MV-4-11 (cell line): ENCODE measurements at places on chromosomes 3 and 15.
A peak's percentile ranks its signal among the peaks of the same experiment; 100 is the strongest.

- no peak for DNase-seq
Observed at GRCh38 chr3:10983219-10983916, 9.2 kb upstream of the SLC6A1 start.

DNA sequence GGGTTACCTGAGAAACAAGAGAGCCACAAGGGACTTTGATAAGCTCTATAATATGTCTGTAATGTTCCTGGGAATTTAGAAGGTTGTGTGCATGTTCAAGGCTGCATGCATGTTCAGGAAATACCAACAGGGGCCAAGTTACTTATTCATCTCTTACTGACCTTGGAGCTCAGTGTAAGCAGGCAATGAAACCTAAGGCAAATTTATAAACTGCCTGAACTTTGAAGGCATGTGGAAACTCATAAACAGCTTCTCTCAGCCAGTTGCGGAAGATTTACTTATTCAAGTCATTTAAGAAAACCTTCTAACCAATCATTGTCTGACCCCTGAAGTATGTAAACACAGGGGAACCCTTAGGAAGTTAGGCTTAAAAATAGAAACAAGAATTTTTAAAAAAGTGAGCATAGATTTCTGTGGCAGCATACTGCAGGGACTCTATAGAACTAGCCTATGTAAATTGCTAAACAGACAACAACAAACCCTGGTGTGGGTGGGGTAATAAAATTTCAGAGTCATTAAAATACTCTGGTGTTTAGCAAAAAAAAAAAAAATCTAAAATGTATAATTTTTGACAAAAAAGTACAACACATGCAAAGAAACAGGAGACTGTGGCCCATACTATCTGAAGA is 57.2 kb downstream of the SLC15A2 start:
- DNase-seq: no peak

- no peak for DNase-seq
Observed at GRCh38 chr3:177396733-177397132, 199.5 kb upstream of the TBL1XR1 start.

DNA sequence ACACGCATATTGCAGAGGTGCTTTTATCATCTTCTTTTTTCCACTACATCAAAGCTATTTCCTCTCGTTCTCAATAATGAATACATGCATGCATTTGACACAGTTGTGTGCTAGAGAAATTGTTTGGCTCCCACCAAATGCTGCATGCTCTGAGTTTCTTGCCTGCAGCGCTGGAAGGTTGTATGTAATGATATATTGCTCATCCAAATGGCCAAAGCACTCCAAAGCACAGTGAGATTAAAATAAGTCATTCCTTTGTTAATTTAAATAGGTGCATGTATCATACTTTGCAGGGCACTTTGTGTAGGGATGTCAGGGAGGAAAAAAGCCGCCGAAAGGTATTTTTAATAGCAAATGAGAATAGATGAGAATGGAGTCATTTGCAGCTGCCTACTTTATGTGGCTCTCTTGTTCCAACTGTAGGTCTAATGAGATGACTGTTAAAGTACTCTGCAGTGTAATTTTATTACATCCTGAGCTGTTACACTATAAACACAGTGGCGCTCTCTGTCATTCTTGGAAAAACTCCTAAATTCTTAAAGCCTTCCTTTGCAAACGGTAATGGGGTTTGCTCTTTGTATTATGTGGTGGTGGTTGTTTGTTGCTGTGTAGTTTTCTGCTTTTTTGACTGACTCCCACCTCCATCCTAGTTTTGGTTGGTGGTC is 56.9 kb upstream of the SKOR1 start:
- DNase-seq: no peak

DNA sequence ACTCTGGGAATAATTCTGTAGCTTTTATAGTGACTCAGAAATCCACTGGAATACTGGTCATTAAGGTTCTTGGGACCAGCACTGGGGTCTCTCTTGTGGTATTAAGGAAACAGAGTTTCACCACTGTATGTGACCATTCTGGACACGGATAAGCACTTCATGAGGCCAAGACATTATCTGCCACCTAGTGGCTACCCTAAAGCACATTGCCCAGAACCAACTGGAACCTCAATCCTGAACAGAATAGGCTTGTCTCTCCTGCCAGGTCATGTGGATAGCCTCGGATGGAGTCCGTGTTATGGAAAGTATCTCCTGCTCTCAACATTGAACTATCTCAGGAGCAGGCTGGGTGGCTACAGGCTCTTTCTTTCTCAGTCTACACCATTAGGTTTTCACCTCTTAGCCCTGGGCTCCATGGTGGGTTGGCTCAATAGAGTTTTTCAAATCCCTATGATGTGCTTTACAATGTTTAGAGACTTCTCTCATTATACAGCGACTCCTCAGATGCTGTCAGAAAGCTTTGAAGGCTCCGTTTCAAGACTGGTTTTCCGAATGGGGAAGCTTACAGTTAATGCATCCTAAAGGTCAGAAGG is 167.6 kb upstream of the ST8SIA2 start:
- no peak for DNase-seq

DNA sequence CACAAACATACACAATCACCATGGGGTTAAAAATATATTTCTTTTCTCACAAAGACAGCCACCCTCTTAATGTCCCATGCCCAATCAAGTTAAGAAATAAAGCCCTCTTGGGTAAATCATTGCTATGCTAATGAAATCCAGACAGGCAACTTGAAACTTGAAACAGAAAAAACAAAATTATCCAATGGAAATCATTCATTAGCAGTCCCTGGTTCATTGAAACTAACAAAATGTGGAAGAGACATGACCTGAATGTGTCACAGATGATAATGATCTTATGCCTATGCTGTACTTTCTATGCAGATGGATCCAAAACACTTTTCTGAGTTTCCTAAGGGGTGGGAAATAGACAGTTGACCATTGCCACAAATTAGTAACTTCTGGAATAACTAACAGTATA is 983.7 kb downstream of the MCTP2 start:
- no peak for DNase-seq

DNA sequence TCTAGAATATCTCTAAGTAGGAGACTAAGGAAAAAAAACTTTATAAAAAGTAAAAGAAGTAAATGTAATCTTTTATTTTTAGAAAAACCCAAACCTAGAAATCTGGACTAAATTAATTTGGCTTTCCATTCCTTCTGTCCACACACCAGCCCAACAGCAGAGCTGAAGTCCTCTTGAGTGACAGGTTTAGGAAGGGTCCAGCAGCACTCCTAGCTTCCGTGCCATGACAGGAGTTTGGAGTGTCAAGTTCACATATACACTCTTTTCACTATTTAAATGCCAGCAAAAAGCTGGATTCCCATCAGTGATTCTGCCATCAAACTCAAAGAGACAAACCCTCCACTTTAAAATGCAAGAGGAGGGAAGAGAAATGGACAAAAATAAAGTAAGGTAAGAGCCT is 13.1 kb downstream of the PROK2 start:
- DNase-seq: no peak

- DNase-seq: peak; percentile 15
Observed at GRCh38 chr3:140863580-140864009, 78.0 kb upstream of the SLC25A36 start.

GRCh38 chr3:458653-459310 is 262.2 kb downstream of the CHL1 start:
- DNase-seq: no peak
